ENCODE measurements at places on chromosomes 13 and 19.

DNA sequence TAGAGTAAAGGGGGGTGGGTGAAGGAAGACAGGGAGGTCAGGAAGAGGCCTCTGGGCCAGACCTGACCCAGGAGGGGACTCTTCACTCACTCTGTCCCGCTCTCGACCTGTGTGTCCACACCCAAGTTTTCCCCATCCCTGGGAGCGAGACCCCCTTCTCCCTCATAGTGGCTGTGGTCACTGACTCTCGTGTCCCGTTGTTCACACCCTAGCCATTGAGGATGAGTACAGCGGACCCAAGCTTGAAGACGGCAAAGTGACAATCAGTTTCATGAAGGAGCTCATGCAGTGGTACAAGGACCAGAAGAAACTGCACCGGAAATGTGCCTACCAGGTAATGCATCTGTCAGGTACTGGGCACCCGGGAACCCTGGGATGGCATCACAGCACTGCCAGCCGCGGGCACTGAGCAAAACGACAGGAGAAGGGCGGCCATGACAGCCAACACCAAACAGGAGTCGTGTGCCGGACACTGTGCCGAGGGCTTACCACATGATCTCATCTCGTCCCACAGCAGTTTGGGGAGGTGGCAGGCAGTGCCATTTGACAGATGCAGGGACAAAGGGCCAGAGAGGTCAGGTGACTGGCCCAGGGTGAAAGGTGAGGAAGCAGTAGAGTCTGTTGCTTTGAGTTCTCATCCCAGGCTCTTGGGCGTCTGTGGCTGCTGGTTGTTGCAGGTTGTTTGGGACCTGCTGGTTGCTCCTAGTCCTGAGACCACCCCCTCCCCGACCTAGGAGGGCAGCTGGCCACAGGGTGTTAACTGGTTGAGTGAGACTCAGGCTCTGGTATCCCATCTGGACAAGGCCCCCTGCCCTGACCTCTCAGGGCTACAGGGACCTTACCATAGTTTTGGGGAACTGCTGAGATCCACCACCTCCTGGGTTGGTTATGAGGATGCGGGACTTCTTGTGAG is 29.6 kb downstream of the PPP5C start:
- H3K27ac ChIP-seq: no peak overlapping the region
- no peaks in the 10 kb centered on the region for H3K27me3 ChIP-seq
- H3K36me3 ChIP-seq: peaks cover 34% of the 10 kb centered on the region
- H3K4me3 ChIP-seq: no peak overlapping the region

DNA sequence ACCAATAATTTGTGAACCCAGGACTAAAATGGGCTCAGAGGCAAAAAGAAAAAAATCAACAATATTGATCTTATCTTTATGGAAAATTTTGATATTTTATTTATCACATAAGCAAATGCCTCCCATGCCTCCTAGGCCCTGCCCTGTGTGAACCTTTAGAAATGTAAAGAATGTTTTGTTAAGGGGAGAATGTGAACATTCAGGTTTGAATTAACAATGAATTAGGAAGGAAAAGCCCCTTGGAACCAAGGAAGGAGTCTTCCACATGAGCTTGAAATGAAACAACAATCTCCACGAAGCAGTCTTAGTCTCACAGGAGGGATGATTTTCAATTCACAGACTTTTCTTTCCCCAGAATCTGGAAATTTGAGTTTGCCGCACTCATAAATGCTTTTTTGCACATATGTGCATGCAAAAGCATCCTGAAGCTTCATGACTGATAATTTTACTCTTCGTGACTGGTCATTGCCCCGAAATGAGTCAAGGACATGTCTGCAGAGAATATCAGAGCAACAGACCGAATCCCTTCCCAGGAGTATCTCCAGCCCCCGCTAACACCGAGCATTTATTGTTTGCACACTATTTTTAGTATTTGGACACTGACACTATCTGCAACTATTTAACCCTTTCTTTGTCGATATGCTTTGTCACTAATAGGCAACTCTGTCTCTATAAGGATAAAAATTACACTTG is 135.2 kb downstream of the DCT start:
- no peaks in the 10 kb centered on the region for H3K4me1 ChIP-seq
- H3K36me3 ChIP-seq: no peaks in the 10 kb centered on the region
- H3K27ac ChIP-seq: peak overlapping the region; percentile 49
- DNase-seq: peak; percentile 44
- H3K4me3 ChIP-seq: no peak overlapping the region

- peaks cover 9% of the 10 kb centered on the region for H3K4me1 ChIP-seq
- H3K27me3 ChIP-seq: no peaks in the 10 kb centered on the region
- peaks cover 8% of the 10 kb centered on the region for H3K36me3 ChIP-seq
- no peak for DNase-seq
- no peak overlapping the region for H3K4me3 ChIP-seq
- peak overlapping the region; percentile 20 for H3K27ac ChIP-seq
Observed at GRCh38 chr19:47109541-47110375, 3.8 kb downstream of the ZC3H4 start.

- no peaks in the 10 kb centered on the region for H3K27me3 ChIP-seq
- no peaks in the 10 kb centered on the region for H3K36me3 ChIP-seq
Observed at GRCh38 chr13:79837741-79838450, 356.9 kb downstream of the NDFIP2 start.

DNA sequence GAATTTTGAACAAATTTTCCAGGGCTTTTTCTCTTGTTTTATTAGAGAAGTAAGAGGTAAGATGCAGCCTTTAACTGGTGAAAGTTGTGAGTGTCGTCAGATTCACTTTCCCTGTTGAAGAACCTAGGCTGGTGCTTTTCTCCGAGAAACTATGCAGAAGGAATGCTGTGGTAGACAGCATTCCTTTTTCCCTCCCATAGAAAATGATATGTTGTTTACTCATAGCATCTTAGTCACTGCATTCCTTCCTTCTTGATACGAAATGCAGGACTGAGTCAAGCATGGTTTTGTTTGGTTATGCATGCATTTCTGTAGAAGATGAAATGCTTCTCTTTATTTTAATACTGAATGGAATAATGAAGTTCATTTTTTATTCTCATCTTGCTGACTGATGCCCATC is 3.4 kb downstream of the ITGBL1 start:
- H3K36me3 ChIP-seq: no peaks in the 10 kb centered on the region
- H3K4me3 ChIP-seq: no peak overlapping the region
- DNase-seq: peak; percentile 64
- peak overlapping the region; percentile 93 for H3K27ac ChIP-seq
- H3K27me3 ChIP-seq: no peaks in the 10 kb centered on the region

DNA sequence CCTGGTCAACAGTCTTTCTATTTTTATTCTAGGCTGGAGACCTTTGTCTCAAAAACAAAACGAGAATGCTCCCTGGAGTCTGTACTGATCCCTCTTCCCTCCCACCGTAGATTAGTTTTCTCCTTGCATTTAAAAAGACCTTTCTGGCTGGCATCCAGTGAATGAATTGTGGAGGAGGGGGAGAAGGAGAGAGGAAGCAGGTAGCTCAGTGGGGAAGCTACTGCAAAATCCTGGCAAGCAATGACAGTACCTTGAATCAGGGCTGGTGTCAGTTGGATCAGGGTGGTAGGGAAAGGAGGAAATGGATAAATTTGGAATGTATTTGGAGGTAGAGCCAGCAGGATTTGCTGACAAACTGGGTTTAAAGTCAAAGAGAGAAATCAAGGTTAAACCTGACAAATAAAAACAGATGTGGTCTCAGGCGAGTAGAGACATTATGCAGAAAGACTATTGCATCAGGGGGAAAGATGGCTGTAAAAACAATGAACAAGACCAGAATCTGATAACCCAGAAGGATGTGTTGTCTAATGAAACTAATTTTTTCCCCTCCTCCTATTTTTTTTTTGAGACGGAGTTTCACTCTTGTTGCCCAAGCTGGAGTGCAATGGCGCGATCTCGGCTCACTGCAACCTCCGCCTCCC is 3.5 kb upstream of the CYP2S1 start:
- H3K4me1 ChIP-seq: peaks cover 15% of the 10 kb centered on the region
- H3K27me3 ChIP-seq: no peaks in the 10 kb centered on the region
- DNase-seq: no peak
- H3K4me3 ChIP-seq: no peak overlapping the region
- no peak overlapping the region for H3K27ac ChIP-seq
- no peaks in the 10 kb centered on the region for H3K36me3 ChIP-seq

DNA sequence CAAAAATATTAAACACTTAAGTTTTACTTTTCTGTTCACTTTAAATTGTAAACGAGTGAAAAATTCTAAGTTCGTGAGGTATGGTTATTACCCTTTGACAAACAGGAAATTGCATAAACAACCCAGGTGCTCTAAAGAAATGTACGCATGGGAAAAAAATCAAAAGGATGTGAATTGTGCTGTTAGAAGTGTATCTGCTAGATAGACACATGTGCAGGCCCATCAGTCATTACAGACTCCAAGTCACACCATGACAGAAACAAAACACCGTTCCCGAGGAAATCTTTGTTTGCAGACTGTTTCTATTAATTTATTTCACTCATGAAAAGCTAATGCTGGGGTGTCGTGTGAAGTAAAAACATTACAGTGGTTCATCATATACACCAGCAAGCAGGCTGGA is 17.0 kb upstream of the DOCK9 start:
- H3K4me1 ChIP-seq: no peaks in the 10 kb centered on the region
- DNase-seq: peak; percentile 86
- no peak overlapping the region for H3K27ac ChIP-seq
- H3K4me3 ChIP-seq: no peak overlapping the region

DNA sequence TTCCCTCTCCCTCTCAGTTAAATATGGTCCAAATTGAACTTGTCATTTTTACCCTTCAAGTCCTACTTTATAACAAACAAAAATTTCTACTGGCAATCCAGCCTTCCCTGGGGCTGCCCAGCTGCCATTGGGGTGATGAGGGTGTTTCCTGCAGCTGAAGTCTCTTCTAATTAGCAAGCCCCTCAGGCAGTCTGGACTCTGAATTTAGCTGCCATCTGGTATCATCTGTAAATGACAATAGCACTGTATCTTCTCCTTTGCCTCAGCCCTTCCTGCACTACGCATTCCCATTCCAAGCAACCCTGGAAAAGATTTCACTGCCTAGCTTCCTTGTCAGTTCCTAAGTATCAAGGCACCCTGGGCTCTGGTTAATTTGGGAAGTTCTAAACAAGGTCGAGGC is 331.1 kb upstream of the KLF12 start:
- H3K27ac ChIP-seq: no peak overlapping the region
- H3K36me3 ChIP-seq: no peaks in the 10 kb centered on the region
- H3K4me1 ChIP-seq: no peaks in the 10 kb centered on the region
- DNase-seq: no peak
- no peak overlapping the region for H3K4me3 ChIP-seq

DNA sequence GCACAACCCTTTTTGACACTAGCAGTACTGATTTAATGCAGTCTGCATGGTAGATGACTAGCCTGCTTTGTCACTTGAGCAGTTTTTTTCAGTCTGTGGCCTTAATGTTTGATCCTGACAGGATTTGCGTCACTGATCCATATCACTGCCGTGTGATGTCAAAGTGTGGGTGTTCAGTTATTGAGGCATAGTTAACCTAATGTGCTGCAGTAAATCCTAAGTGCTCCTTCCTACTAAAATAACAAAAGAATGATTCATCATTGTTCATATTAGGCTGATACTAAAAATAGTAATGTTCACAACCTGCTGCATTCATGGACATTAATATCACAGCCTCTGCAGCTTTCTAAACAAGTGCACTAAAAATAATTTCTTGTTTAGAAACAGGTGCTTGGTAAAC is 121.9 kb upstream of the MLNR start:
- H3K27ac ChIP-seq: no peak overlapping the region
- peak; percentile 6 for DNase-seq
- H3K4me3 ChIP-seq: no peak overlapping the region
- no peaks in the 10 kb centered on the region for H3K36me3 ChIP-seq
- H3K4me1 ChIP-seq: no peaks in the 10 kb centered on the region

DNA sequence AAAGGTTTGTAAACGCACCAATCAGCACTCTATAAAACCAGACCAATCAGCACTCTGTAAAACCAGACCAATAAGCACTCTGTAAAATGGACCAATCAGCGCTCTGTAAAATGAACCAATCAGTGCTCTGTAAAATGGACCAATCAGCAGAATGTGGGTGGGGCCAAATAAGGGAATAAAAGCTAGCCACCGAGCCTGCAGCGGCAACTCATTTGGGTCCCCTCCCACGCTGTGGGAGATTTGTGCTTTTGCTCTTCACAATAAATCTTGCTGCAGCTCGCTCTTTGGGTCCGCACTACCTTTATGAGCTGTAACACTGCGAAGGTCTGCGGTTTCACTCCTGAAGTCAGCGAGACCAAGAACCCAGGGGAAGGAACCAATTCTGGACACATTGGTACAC is 28.0 kb downstream of the ZNF175 start:
- H3K4me1 ChIP-seq: peaks cover 4% of the 10 kb centered on the region
- H3K27me3 ChIP-seq: no peaks in the 10 kb centered on the region
- DNase-seq: no peak
- H3K27ac ChIP-seq: no peak overlapping the region
- H3K4me3 ChIP-seq: no peak overlapping the region

DNA sequence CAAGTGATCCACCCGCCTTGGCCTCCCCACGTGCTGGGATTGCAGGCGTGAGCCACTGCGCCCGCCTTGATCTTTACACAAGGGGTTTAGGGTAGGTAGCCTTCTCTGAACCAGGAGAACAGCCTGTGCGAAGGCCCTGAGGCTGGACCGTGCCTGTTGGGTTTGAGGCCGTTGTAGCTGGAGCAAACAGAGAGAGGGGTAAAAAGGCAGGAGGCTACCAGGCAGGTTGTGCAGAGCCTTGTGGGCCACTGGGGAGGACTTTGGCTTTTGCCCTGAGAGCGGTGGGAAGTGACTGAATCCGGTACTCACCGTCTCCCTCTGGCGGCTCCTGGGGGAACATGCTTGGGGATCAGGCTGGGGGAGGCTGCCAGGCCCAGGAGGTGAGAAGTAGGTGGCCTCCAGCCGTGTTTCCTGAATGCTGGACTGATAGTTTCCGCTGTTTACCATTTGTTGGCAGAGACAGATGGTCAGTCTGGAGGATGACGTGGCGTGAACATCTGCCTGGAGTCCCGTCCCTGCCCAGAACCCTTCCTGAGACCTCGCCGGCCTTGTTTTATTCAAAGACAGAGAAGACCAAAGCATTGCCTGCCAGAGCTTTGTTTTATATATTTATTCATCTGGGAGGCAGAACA is 24.6 kb downstream of the SPC24 start:
- H3K27me3 ChIP-seq: no peaks in the 10 kb centered on the region
- H3K4me1 ChIP-seq: no peaks in the 10 kb centered on the region
- DNase-seq: peak; percentile 84

DNA sequence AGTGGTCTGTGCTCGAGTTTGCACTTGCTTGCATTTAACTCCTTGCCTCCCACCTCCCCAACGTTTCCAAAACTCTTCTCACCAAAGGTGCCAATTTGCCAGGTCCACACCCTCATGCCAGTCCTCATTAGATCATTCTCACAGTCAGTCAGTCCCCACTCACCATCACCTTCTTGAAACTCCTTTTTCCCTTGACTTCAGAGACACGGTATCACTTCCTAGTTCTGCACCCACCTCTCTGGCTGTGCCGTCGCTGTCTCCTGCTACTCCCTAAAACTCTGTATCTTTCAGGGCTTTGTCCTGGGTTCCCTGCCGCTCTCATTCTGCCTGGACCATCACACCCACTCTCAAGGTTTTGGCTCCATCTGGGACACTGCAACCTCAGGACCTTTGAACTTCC is 19.6 kb downstream of the OLFM2 start:
- H3K27me3 ChIP-seq: peaks cover 9% of the 10 kb centered on the region
- H3K36me3 ChIP-seq: no peaks in the 10 kb centered on the region
- no peak overlapping the region for H3K27ac ChIP-seq
- no peak for DNase-seq
- H3K4me3 ChIP-seq: no peak overlapping the region

- no peak for DNase-seq
- H3K27ac ChIP-seq: no peak overlapping the region
- H3K4me3 ChIP-seq: no peak overlapping the region
- H3K36me3 ChIP-seq: no peaks in the 10 kb centered on the region
- H3K27me3 ChIP-seq: no peaks in the 10 kb centered on the region
Observed at GRCh38 chr19:16060294-16060693, 16.0 kb upstream of the TPM4 start.

Data from trophoblast cell (in vitro differentiated cells and primary cell).